Thymus (tissue), 14 donors: ENCODE measurements at places on chromosomes 16 and 17.

GRCh38 chr17:57016764-57017116 lies 38.8 kb downstream of the SCPEP1 start:
- DNase-seq: no peak

- no peak for DNase-seq
Observed at GRCh38 chr17:1110862-1111598, 68.8 kb downstream of the ABR start.

DNA sequence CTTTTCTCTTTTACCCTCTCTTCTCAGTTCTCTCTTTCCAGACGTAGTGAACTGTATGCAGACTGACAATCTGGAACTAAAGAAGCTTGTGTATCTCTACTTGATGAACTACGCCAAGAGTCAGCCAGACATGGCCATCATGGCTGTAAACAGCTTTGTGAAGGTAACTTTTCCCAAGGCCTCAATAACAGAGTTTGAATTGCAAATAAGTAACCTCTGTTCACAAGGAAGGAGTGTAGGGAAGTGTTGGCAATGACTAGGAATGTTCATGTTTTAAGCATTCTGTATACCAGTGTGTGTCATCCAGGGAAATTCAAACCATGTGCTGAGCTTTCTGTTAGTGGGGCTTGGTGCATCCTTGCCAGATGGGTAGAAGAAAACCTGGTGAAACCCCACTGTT lies 18.6 kb downstream of the AP2B1 start:
- no peak for DNase-seq

- no peak for DNase-seq
Observed at GRCh38 chr16:27448532-27449433, 46.8 kb downstream of the IL21R start.

- DNase-seq: no peak
Observed at GRCh38 chr17:70238646-70239045, 69.3 kb downstream of the KCNJ2 start.

DNA sequence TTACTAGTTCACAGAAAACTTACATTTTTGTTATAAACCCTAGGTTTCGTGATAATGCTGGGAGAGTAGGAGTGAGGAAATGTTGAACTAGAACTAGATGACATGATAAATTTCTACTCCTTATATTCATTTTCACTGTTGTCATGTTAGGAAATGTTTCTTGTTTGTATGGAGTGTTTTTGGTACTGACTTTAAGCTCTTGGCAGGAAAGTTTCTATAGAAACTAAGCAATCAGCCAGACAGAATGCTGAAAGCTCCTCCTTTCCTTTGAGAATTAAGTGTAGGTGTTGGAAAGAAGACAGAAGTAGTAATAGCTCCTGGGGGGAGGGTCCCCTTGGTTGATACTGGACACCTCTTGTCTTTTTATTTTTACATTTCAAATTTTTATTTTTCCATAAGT lies 309.8 kb downstream of the MAP2K4 start:
- no peak for DNase-seq

DNA sequence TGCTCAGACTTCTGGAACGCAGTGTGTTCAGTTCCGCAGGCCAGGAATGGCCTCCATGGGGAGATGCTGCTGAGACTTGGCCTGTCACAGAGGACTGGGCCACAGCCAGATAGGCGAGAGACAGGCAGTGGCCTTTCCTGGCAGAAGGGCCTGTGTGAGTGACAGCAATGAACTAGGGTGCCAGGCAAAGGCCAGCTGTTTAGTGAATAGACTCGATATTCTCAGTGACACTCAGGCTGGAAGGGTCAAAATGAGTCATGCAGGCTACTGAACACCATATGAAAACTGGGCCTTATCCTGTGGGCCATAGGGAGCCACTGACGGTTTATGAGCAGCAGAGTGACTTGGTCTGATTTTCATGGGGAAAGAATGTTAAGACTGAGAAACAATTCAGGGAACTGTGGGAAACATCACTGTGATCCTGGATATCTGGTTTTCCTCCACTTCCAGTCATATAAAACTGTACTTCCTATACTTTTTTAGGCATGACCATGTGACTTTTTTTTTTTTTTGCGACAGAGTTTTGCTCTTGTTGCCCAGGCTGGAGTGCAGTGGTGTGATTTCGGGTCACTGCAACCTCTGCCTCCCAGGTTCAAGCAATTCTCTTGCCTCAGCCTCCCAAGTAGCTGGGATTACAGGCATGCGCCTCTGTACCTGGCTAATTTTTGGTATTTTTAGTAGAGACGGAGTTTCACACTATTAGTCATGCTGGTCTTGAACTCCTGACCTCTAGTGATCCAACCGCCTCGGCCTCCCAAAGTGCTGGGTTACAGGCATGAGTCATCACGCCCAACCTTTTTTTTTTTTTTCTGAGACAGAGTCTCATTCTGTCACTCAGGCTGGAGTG lies 5.2 kb upstream of the NUBP1 start:
- DNase-seq: no peak

- no peak for DNase-seq
Observed at GRCh38 chr17:46850688-46851028, 725 bp upstream of the WNT9B start.

DNA sequence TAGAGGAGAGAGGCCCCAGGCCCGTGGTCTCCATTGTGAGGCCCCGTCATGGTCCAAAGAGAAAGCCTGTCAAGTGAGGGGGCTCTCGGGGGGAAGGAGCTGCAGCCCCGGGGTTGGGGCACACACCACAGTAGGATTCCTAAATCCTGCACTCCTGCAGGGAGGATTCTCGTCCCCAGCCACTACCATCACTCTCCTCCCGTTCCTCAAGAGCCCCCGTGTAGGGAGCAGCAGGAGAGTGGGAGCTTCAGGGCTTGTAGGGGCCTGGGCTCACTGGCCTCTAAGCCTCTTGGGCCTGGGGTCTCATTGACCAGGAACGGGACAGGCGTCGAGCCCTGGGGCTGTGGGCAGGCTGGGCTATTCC lies 821 bp downstream of the C16orf86 start:
- no peak for DNase-seq

- no peak for DNase-seq
Observed at GRCh38 chr17:78409191-78409928, 30.9 kb downstream of the PGS1 start.

- no peak for DNase-seq
Observed at GRCh38 chr17:72853440-72854415, 238.8 kb downstream of the SLC39A11 start.

GRCh38 chr16:85603203-85603755 lies 9.8 kb upstream of the GSE1 start:
- no peak for DNase-seq

- DNase-seq: no peak
Observed at GRCh38 chr17:56144223-56144622, 9.1 kb upstream of the ANKFN1 start.

DNA sequence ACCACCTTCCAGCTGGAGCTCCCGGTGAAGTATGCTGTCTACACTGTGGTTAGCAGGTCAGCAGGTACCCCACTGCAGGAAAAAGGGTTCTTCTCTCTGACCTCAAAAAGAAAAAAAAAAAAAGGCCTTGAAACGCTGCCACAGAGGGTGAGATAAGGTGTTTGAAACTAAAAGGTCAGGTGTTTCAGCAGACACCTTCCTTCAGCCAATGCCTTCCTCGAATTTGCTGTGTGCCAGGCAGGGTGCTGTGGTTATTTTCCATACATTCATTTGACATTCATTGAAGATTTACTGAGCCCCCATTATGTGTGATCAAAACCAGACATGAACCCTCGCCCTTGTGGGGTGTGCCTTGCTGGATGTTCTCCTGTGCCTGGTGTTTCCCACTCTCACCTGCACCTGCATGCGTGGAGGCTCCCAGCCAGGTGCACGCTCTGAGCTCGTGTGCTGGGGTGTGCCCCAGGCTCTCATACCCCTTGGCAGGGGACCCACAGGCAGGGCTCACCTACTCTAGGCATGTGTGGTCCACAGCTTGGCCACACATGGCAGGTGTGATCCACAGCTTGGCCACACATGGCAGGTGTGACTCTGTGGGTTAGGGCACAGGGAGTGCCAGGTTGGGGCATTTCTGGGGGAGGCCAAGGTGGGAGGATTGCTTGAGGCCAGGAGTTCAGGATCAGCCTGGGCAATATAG lies 15.8 kb upstream of the ITGAD start:
- no peak for DNase-seq

- DNase-seq: no peak
Observed at GRCh38 chr16:27539120-27539519, 10.6 kb downstream of the GTF3C1 start.

- DNase-seq: no peak
Observed at GRCh38 chr17:6862825-6863224, 31.3 kb upstream of the TEKT1 start.

DNA sequence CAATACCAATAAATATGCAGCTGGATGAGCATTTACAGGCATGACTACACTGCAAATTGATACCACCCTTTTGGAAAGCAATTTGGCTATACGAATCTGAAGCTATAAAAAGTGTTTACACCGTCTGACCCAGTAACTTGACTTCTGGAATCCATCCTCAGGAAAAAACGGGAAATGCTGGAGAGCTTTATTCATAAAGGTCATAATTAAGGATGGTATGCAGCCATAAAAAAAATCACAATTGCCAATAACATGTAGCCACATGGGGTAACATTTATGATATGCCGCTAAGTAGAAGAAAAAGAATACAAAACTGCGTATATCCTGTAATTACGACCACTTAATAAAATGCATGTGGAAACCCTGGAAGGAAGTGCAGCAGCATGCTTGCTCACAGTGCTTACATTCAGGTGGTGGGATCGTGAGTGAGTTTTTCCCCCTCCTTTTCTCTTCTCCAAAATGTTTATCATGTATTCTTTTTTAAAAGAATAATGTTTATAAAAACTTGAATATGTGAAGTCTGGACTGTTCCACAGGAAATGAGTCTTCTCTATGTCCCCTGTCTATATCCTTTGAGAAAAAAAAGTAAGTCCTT lies 34.2 kb downstream of the COPRS start:
- DNase-seq: no peak

GRCh38 chr17:51725185-51725584 lies 433.3 kb downstream of the CA10 start:
- no peak for DNase-seq

- no peak for DNase-seq
Observed at GRCh38 chr17:61414936-61415251, 15.3 kb downstream of the TBX2 start.

DNA sequence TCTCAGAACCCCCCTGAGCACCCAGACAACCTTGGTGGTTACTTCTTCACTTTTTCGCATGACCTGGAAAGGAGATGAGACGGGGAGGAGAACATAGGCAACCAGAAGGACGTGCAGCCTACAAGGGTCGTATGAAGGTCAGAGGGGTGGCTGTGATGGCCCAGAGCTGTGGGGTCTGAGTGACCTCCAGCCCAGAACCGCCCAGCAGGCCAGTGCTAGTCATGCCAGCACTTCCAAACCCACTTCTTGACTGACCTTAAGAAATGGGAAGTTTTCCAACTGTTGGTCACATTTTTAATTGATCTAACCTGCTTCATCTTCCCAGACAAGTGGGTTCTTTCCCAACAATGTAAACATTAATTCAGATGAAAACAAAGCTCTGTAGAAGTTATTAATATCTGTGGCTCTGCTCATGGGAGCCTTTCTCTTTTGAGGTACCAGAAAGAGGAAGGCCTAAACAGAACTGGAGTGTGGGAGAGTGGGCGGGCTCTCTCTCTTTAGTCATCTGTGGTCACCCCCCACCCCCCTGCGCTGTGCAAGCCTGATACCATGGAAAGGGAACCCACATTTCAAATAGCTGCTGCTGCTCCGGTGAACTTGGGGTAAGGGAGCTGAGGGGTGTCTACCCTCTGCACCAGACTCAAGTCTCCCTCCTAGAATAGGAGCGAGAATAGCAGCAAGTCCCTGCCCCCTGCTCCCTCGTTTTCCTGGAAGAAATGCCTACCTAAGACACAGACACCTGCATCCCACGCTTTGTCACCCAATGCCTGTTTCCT lies 101.6 kb downstream of the RAB11FIP4 start:
- DNase-seq: no peak

GRCh38 chr17:77907497-77908461 lies 50.7 kb upstream of the TNRC6C start:
- DNase-seq: no peak

DNA sequence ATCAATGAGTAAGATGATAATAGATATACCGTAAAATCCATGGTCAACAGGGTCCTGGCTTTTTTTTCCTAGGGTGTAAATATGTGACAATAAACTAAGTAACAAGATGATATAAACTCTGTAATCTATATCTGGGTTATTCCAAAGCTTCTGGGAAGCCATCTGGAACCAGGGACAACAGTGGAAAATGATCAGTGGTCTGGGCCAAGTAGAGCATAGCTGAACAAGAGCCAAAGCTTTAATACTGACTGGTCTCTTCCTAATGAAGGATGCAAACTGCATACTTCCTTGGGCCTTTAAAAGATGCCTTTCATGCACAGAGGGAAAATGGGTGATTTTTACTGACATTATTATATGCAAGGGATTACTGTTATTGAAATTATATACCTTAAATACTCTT lies 8.9 kb downstream of the CA10 start:
- DNase-seq: no peak

DNA sequence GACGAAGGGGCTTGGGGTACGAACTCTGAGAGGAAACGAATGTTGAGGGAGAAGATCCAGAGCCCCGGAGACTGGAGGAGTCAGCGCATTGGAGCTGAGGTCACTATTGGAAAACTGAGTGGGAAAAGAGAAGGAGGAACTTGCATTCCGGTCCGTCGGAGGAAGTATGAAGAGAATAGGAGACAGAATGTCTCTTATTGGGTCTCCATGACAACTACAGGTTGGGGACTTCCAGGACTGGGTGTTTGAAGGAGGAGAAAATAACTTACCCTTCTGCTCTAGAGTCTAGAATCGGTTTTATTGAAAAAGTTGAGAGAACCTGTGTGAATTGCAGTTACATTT lies 537 bp downstream of the GOSR1 start:
- no peak for DNase-seq
